Vein endothelial cell (primary cell): ENCODE measurements at places on chromosomes 4 and X. TPM values are rescaled to one million over a fixed set of nuclear protein-coding genes. Genes with fewer than 3 reads are reported as not detected.

Gene IQSEC2
- total RNA-seq, result 4.0 and 4.2 TPM in 2 replicates

Gene NKX6-1
- not detected in 2 replicates for total RNA-seq

Gene FGF2
- total RNA-seq, result 31.7 and 36.6 TPM in 2 replicates

Gene ABCD1
- 13.8 and 18.3 TPM in 2 replicates for total RNA-seq

Gene ETDA
- total RNA-seq, result not detected in 2 replicates

Gene GPR119
- not detected in 2 replicates for total RNA-seq

Gene COL4A5
- total RNA-seq, result 32.7 and 38.9 TPM in 2 replicates

Gene GLUD2
- 1.3 TPM in 2 replicates for total RNA-seq

Gene RHOXF2
- total RNA-seq, result not detected in 2 replicates

Gene ARMCX4
- 5.2 and 5.7 TPM in 2 replicates for total RNA-seq

Gene CTAG2
- total RNA-seq, result not detected in 2 replicates

Gene PIM2
- total RNA-seq, result 6.8 and 7.8 TPM in 2 replicates

Gene CFAP47
- under 0.01 TPM in 1 of 2 replicates, not detected in the other for total RNA-seq

Gene HSFX1
- 0.33 and 0.67 TPM in 2 replicates for total RNA-seq

Gene FAM200B
- total RNA-seq, result 23.8 and 37.4 TPM in 2 replicates

Gene FOXR2
- total RNA-seq, result not detected in 2 replicates

Gene FAM184B
- not detected in 2 replicates for total RNA-seq

Gene FATE1
- total RNA-seq, result not detected in 2 replicates

Gene TMEM128
- total RNA-seq, result 11.1 and 11.9 TPM in 2 replicates

Gene ALAS2
- not detected in 2 replicates for total RNA-seq

Gene FAM149A
- total RNA-seq, result not detected in 2 replicates
